ENCODE measurements at places on chromosomes 2 and 18.

- DNase-seq: no peak
Observed at GRCh38 chr2:30105556-30105955, 41.3 kb upstream of the YPEL5 start.

DNA sequence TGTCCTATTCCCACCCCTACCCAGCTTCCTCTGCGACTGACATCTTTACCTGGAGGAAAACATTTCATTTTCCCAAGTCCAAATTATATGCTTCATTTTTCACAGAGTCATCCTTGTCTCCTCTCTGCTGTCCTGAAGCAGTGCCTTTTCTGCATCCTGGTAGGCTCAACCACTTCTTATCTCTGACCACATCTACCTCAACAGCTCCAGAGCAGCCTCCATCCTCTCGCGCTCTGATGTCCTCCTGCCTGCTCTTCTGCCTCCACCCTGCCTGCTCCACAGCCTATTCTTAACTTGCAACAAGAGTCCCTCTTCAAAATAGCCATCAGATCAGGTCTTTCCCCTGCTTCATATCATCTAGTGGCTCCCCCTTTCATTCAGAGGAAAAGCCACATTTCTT lies 457.1 kb downstream of the PARD3B start:
- no peak for DNase-seq

DNA sequence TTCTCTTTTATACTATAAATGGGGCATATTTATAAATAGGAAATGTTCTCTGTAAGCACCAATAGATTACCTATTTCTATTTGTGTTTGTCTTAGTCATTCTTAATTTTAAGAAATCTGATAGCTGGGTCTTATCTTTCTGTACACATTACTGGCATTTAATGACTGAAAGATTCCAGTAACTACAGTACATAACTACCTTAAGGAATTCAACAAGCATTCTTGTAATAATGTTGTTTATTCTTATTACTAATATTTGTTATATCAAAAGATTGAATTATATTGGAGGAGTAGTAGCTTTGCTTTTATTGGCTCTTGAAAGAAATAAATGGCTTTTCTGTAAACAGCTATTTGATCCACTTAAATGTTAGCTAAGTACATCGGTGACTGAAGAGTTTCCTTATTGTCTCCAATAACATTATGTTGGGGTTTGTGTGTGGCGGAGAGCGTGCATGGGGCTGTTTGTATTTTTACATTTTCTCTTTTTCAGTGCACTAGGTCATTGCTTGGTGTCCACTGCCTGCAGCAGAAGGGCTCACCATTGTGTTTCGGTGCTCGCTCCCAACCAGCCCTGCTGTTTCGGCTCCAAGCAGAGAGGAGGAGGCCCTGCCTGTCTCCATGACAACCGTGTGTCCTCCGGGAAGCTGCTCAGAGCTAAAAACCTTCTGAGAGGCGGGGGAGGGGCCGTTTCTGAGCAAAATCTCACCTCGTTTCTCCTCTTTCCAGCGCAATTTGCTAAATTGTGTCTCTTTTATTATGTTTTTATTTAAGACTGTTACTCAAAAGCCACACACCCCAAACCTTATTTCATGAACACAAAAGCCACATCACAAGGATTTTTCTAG lies 112.5 kb upstream of the SLC38A11 start:
- no peak for DNase-seq

DNA sequence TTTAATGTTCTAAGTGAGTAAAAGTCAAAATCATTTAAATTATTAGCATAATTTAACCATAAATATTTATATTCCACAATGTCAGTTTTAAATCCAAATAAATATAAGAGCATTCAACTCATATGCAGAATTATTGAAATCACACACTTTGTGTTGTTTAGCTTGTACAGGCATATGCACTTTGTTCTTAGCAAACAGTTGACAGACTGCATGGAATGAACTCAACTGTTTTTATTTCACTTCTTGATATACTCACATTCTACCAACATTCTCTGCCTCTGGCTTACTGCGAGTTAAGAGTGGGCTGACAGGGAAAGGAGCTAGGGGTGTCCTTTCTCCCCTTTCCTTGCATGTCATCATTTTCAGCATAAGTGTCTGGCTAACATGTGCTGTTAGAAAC lies 7.6 kb upstream of the PIEZO2 start:
- DNase-seq: no peak

Data from HepG2 (cell line).